C1 segment of cervical spinal cord (tissue), 14 donors: ENCODE measurements at places on chromosomes 3 and 15.

DNA sequence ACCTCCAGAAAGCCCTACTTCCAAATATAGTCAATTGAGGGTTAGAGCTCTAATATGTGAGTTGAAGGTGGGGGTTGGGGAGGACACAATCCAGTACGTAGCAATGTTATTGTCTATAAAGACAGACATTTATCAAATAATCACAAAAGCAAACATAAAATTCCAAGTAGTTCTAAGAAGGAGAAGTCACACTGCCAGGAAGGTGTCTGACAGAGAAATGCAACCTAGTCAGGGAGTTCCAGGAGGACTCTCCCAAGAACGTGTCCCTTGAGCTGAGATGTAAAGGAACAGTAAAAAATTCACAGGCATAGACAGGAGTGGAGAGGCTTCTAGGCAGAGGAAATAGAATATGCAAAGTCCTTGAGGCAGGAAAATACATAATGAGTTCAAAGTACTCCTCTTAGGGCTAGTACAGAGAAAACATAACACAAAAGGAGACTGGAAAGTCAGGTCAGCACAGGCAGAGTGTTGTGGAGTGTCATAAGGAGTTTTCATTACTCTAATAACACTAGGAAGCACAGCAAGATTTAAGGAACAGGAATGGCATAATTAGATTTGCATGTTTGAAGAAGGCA, 277.6 kb upstream of the STT3B start:
- DNase-seq = no peak

GRCh38 chr3:192819001-192819569, 91.7 kb upstream of the FGF12 start:
- no peak for DNase-seq

DNA sequence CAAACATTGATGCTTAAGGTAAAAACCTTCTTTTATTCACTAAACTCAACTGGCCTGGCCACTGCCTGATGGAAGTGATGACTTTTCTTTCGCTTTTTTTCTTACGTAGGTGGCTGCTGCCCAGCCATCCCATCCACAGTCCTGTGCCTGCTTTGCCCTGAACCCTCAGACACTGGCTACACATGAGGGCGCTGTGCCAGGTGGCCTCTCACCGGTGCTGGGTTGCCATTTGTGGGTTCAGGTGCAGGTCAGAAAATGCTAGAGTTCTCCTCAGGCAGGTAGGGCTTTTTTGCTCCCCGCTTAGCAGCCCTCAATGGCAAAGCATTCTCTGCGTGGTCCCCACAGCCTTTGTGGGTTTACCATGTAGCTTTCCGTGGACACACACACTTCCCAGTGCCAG, 88.3 kb upstream of the PRR23E start:
- no peak for DNase-seq

DNA sequence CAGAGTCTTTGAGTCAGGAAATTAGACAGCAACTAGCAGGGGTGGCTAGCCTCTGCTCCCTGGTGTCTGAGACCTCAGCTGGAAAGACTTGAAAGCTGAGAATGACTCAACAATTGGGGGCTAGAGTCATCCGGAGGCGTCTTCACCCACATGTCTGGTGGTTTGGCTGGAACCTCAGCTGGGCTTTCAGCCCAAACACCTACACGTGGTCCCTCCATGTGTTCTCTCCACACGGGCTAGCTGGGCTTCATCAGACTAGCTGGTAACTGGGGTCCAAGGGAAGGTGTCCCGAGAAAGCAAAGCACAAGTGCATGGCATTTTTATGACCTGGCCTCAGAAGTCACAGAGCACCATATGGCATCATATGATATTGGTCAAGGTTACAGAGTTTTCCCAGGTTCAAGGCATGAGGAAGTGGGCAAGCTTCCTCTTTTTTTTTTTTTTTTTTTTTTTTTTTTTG, 19.9 kb upstream of the ABHD2 start:
- DNase-seq = no peak

DNA sequence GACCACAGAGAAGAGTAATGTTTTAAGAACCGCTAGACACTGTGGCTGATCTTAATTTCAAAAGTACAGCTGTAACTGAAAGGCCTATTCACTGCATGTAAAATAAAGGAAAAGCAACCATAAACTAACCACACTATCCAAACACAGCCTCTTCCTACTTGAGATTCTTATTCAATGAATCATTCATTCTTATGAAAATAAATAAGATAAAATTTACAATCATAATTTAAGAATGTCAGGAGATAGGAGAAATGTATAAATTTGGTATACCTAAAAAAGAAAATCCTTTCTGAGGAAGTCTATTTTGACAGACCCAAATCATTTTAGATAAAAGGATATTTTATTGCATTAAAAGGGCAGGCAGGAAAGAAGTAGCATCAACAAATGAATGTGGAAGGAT, 533.5 kb upstream of the ZNF385D start:
- no peak for DNase-seq

- no peak for DNase-seq
Observed at GRCh38 chr3:31354373-31354772, 178.4 kb upstream of the STT3B start.

DNA sequence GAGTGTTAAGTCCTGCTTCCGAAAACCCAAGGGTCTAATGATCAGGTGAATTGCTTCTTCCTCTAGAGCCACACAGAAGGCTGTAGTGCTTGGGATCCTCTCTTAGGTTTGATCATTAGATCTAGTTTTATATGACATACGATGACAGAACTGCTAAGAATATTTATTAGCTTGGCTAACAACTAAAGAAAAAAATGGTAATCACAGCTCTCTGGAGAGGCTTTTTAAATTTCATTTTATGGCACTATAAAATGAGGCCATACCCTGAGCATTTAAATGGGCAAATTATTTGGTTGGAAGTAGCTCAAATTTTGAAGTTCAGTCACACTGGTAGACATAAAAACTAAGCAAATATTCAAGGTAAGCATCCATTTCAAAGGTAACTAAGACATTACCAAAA, 482.5 kb upstream of the WNT5A start:
- DNase-seq = no peak

DNA sequence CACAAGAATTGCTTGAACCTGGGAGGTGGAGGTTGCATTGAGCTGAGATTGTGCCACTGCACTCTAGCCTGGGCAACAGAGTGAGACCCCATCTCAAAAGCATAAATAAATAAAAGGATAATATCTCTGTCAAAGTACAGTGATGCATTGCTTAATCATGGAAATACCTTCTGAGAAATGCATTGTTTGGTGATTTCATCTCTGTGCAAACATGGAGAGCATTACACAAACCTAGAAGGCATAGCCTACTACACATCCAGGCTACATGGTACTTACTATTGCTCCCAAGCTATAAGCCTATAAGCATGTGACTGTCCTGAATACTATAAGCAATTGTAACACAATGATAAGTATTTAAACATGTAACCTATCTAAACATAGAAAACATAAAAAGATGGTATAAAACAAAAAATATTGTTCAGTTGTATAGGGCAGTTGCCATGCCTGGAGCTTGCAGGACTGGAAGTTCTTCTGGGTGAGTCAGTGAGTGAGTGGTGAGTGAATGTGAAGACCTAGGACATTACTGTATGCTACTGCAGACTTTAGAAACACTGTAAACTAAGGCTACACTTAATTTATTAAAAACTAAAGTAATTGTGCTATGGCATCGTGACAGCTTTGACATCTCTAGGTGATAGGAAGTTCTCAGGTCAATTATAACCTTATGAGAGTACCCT, 93.6 kb upstream of the SNRPN start:
- DNase-seq = no peak

DNA sequence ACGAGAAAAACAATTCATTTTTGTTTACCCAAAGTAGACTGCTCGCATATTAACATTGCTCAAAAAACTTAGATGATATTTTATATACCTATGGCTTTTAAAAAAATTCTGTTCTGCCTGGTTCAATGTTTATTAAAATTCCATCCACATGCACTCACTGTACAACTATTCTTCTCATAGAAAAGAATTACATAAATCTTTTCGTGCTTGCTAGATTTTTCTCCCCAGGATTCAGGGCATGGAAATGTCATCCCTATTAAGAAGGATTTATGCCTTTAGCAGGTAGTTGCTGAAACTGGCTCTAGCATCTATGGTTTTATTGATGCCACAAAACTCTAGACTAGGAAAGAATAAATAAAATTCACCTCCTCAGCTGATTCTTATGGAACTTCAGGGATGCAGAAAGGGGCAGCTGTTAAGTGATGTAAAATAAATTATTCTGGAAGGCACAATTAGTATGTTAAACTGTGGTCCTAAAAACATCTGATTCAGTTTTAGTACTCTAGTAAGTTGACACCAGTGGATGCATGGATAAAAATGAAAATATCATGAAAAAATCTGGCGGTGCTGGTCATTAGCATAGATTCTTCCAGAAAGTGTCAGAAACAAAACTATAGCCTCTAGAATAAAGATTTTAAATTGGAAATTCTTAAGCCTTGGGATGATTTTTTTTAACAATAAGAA, 41.6 kb downstream of the AAGAB start:
- no peak for DNase-seq

- DNase-seq = no peak
Observed at GRCh38 chr3:173173652-173174051, 32.6 kb upstream of the SPATA16 start.

- no peak for DNase-seq
Observed at GRCh38 chr3:23872330-23872729, 44.5 kb downstream of the NKIRAS1 start.

- peak; percentile 49 for DNase-seq
Observed at GRCh38 chr15:40344631-40345120, 3.9 kb upstream of the CCDC9B start.

GRCh38 chr15:41407341-41407740, 5.0 kb upstream of the NDUFAF1 start:
- DNase-seq = no peak

GRCh38 chr15:77096541-77096940, 25.6 kb upstream of the TSPAN3 start:
- DNase-seq = no peak

GRCh38 chr3:153952091-153952490, 169.1 kb upstream of the ARHGEF26 start:
- no peak for DNase-seq

DNA sequence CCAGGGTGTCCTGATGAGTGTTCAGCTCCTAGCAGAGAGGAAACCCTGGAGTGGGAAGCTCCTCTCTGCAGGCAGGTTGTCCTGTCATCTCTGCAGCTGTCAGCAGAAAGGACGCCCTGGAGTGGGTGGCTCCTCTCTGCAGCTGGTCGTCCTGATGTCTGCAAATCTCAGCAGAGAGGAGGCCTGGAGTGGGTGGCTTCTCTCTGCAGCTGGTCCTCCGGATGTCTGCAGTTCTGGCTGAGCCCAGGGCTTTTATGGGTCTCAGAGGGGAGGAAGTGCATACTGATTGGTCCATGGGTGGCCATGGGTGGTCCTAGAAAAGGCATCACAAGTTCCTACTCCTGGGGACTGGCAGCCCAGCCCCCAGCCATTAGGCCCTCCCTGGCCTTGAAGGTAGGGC, 102.6 kb upstream of the BNIP2 start:
- no peak for DNase-seq

- no peak for DNase-seq
Observed at GRCh38 chr15:69468241-69469121, 15.9 kb downstream of the RPLP1 start.

DNA sequence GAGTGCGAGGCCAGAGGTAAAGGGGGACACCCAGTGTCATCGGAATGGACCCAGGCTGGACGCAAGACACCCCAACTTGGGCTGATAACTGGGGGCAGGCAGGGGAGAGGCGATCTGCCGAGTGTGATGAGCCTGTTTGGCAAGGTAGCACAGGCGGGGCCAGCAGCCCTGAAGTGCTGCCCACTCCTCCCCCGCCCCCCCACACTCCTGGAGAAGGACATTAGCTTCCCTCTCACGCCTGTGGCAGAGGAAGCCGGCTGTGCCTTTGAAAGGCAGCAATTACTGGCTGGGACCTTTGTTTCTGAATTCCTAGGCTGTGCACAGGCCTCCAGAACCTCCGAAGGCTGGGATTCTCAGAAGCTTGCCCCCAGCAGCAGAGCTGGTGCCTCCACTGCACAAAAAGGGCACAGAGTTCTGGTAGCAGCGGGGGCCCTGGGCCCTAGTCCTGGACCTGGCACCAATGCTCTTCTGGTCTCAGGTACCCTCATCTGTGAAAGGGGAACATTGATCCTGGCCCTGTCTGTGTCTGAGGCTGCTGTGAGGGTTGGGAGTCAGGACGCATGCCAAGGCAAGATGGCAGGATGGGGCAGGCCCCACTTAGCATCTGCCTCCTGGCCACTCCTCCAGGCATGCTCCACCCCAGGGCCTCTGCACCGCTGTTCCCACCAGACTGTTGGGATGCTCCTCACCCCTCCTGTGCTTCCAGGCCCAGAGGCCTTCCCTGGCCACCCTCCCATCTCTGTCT, 28.6 kb downstream of the IQSEC1 start:
- DNase-seq = no peak

GRCh38 chr3:128459461-128459820, 7.2 kb downstream of the DNAJB8 start:
- DNase-seq = no peak

DNA sequence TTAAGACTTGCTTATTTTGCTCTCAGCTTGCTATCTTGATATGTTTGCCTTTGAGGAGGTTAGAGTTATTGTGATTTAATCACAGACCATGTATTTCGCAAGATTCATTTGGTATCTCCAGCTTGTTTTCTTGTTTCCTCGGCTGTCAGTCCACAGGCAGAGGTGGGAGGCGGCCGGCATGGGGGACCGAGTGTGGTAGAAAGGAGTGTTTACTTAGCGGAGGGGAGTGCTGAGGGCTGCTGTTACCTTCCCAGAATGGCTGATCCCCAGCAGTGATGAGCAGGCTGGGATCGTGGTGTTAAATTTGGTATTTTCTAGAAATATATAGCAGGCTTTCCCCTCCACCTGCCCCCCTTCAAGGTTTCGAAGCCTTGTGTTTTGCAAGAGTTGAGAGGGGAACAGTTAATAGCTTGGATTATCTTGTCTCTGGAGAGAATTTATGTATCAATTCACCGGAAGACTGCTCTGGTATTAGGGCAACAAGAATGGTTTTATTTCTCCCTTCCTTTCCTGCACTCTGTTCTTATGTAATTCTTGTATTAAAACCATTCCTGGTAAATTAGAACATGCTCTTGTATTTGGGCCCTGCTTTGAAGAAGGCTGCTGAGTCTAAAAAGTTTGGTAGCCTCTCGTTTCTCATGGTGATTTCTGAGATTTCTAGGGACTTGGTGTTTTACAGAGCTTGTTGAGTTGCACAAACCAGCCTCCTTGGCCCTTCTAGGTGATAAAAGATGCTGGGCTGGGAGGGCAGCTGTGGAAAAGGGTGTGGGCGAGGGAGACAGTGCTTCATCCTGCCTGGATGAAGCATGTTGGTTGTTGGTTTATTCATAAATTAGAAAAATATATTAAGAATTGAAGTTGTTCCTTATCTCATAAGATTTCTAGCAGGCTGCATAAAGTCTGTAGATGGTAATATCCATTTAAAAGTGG, 151.4 kb downstream of the IGF1R start:
- no peak for DNase-seq
